ENCODE measurements at places on chromosomes 4 and X.
A peak's percentile ranks its signal among the peaks of the same experiment; 100 is the strongest.

DNA sequence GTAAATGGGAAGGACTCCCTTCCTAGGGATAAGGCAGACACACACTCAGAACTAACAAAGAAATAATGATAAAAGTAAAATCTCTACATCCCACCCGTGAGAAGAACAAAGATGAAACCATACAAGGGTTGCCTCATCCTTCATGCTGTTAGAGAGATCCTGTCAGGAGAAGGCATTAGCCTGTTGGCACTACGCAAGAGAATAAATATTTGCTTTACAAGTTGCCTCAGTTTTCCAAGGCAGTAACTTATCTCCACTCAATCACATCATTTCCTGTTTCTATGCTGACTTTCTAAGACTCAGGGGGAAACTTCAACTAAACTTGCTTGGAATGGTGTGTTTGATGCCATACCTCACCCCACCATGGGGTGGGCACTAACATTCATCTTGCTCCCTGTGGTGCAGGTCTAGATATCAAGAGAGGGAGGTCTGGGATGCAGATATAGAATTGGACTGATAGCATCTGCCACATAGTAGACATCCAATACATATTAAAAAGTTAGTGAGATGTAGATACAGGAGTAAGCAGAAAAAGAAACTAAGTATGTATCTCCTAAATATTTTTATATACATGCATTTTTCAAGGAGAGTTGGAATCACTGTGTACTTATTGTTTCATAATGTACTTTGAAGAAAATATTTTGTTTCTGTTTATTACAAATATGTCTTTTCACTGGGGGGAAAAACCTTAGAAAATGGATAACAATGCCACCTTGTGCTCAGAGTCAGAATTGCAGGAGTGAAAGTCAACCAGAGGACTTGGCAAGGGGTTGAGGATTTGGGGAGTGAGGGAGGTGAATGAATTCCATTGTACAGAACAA lies 57.2 kb upstream of the BEX4 start:
- no peaks in the 10 kb centered on the region for H3K27me3 ChIP-seq
- DNase-seq = peak; percentile 29
- H3K4me3 ChIP-seq = no peak overlapping the region

DNA sequence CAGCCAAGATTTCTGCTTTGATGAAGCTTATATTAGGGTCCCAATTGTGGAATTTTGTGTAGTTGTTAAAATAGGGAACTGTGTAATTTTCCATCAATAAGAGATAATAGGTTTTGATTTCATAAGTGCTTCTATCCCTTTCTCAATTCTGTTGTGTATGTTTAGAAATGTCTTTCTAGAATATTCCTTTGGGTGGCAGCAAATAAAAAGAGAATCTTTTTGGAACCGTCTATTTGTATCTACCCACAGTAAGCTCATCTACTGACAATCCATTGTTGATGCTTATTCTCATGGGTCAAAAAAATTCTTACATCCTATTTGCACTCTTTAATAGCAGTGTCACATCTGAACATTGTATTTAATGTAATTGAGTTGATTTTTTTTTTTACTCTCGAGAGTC lies 61.7 kb downstream of the TMA16 start:
- no peak overlapping the region for H3K27ac ChIP-seq
- no peaks in the 10 kb centered on the region for H3K36me3 ChIP-seq
- H3K4me3 ChIP-seq = no peak overlapping the region

- H3K4me1 ChIP-seq = no peaks in the 10 kb centered on the region
- H3K4me3 ChIP-seq = no peak overlapping the region
- DNase-seq = no peak
- H3K36me3 ChIP-seq = no peaks in the 10 kb centered on the region
Measured at GRCh38 chr4:93573285-93573684, 255.3 kb upstream of the ATOH1 start.

DNA sequence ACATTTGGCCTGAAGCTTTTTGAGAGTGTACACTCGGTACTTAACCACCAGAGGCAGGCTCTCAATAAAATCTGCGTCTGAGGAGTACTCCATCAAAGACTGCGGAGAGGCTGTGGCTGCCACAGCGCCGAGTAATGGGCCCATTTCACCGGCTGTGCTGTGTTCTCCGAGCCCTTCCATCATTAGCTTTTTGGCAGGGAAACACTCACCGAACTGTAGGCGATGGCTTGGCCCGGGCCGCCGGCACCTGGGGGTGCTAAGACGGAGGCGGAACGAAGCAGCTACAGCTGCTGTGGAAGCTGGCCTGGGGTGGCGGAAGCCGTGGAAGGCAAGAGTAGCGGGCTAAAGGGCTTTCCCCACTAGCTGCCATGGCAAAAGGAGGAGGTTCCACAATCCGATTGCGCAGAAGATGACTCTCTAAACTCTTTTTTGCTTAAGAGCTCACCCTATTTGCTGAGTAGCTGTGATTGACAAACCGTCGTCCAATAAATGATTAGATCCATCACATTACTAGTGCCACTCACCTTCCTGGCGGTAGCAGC lies 48.5 kb upstream of the PABPC1L2A start:
- no peak for DNase-seq
- no peak overlapping the region for H3K4me3 ChIP-seq
- H3K4me1 ChIP-seq = no peaks in the 10 kb centered on the region
- no peak overlapping the region for H3K27ac ChIP-seq
- no peaks in the 10 kb centered on the region for H3K27me3 ChIP-seq

DNA sequence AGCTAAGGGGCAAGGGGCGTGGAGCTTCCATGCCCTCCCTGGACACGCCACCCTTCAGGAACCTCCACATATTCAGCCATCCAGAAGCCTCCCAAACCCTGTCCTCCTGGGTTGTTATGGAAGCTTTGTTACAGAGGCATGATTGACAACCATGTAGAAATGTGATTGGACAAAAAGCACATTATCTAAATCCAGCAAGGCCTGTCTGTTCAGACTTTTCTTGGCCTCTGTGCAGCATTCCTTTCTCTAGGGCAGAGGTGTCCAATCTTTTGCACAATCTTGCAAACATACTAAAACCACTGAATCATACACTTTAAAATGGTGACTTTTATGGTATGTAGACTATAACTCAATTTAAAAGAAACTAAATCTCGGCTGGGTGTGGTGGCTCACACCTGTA lies 12.7 kb downstream of the STEEP1 start:
- no peaks in the 10 kb centered on the region for H3K4me1 ChIP-seq
- H3K27ac ChIP-seq = no peak overlapping the region
- DNase-seq = no peak

DNA sequence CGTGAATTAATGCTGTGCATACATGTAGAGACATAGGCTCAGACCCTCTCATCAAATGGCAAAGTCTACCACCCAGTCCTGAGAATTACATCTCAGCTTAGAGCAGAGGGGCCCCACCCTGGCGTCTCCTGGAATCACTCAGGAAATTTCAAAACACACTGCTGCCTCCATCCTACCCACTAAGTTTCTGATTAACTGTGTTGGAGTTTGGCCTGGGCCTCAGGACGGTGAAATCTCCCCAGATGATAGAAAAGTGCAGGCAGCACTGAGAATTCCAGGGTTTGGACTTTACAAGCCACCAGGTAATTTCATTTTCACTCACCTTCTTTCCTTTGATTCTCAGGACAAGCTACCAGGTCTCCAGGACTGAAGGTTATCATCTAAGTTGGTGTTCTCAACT lies 3.3 kb upstream of the FAM9C start:
- H3K27me3 ChIP-seq = no peaks in the 10 kb centered on the region
- no peak overlapping the region for H3K27ac ChIP-seq
- no peak for DNase-seq
- H3K4me3 ChIP-seq = no peak overlapping the region

GRCh38 chr4:186015212-186015817 lies 53.6 kb upstream of the TLR3 start:
- H3K4me3 ChIP-seq = no peak overlapping the region
- H3K27ac ChIP-seq = no peak overlapping the region
- no peaks in the 10 kb centered on the region for H3K36me3 ChIP-seq
- H3K27me3 ChIP-seq = peaks cover 29% of the 10 kb centered on the region
- H3K4me1 ChIP-seq = no peaks in the 10 kb centered on the region

GRCh38 chrX:126900937-126901336 lies 81.4 kb downstream of the PRR32 start:
- no peak for DNase-seq
- H3K36me3 ChIP-seq = no peaks in the 10 kb centered on the region

DNA sequence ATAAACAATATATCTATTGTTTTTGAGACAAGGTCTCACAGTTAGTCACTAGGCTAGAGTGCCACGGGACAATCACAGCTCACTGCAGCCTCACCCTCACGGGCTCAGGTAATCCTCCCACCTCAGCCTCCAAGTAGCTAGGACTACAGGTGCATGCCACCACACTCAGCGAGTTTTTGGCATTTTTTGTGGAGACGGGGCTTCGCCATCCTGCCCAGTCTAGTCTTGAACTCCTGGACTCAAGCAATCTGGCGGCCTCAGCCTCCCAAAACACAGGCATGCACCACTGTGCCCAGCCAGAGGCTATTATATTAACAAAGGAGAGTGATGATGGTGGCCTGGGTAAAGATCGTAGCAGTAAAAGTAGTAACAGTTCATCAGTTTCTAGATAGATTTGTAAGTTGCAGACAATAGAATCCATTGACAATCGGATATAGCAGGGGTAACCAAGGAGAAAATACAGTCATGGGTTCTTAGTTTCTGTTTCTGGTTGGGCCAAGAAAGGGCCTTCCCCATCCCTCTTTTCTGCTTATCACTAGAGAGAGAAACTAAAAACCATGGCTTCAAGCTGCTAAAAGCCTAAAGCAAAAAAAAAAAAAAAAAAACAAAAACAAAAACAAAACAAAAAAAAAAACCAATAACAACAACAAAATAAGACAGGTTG lies 60.6 kb downstream of the ANXA10 start:
- no peak overlapping the region for H3K27ac ChIP-seq
- no peak overlapping the region for H3K4me3 ChIP-seq
- no peaks in the 10 kb centered on the region for H3K4me1 ChIP-seq
- H3K27me3 ChIP-seq = no peaks in the 10 kb centered on the region
- H3K36me3 ChIP-seq = no peaks in the 10 kb centered on the region
- no peak for DNase-seq

- H3K4me1 ChIP-seq = peaks cover 5% of the 10 kb centered on the region
- no peak overlapping the region for H3K4me3 ChIP-seq
- H3K27me3 ChIP-seq = no peaks in the 10 kb centered on the region
- DNase-seq = no peak
Measured at GRCh38 chrX:1496076-1496475, 40.9 kb downstream of the P2RY8 start.

DNA sequence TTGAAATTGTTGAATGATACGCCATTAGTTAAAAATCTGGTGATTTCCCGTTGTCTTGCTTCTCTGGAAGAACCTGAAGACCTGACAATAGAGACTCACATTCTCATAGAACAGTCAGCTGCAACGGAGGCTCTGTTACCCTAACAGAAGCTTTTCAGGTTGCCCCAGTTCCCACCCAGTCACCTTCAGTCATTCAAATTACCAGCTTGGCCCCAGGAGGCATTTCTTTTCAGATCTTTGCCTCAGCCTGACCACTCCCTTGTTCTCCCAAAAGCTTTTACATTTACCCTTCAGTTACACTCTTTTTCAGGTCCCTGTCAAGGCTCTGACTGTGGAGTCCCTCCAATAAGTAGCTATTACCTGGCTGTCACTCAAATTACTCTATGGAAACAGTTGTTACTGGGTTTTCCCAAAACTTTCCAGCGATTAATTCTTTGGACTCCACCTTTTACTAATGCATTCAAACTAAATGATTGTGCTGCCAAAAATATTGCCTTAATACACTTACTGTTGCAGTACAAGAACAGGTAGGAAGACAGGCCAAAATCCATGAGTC lies 162.2 kb upstream of the FTHL17 start:
- H3K27ac ChIP-seq = no peak overlapping the region
- DNase-seq = no peak
- no peaks in the 10 kb centered on the region for H3K36me3 ChIP-seq
- no peaks in the 10 kb centered on the region for H3K4me1 ChIP-seq
- H3K4me3 ChIP-seq = no peak overlapping the region
- no peaks in the 10 kb centered on the region for H3K27me3 ChIP-seq

DNA sequence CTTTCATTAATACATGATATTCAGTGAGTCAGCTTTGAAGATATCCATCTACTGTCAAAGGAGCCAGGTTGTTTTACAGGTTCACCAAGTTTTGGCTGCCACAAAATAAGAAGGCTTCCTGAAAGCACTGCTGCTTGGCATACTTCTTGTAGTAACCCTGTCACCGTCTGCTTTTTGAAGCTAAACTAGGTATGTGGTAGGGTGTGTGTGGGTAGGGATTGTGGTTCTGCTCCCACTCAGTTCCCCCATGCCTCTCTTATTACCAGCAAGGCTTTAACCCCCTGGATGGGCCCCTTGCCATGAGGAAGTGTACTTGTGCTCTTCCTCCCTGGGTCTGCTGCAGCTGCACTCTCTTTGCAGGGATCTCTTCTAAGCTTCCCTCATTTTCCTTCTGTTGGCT lies 191.2 kb downstream of the BANK1 start:
- H3K4me1 ChIP-seq = no peaks in the 10 kb centered on the region
- no peak for DNase-seq
- no peak overlapping the region for H3K27ac ChIP-seq
- H3K27me3 ChIP-seq = no peaks in the 10 kb centered on the region
- H3K4me3 ChIP-seq = no peak overlapping the region
- no peaks in the 10 kb centered on the region for H3K36me3 ChIP-seq

DNA sequence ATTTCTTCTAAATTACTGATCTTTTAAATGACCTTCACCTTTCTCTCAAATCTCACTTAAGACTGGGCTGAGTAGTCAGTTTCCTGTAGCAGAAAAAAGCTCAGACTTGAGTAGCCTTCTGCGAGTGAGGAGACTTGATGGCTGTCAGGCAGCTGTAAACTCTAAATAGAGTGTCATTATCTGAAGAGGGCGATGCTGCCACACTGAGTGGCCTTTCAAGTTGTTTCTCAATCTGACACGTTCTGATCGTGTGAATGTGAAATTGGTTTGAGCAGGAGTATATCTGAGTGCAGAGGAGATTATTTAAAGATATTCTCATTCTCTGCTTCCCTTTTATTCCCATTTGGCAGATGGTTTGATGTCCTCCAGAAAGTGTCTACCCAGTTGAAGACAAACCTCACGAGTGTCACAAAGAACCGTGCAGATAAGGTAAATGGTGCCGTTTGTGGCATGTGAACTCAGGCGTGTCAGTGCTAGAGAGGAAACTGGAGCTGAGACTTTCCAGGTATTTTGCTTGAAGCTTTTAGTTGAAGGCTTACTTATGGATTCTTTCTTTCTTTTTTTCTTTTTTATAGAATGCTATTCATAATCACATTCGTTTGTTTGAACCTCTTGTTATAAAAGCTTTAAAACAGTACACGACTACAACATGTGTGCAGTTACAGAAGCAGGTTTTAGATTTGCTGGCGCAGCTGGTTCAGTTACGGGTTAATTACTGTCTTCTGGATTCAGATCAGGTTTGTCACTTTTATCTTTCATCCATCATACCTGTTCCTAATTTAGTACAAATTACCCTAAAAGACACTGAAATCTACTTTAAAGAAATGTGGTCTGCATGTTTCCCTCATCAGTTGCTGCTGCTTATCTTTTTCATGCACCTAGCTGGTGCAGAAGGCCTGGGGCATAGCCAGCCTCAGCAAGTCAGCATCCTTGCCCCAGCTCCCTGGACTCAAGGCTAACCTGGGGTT lies 74.3 kb upstream of the MSANTD1 start:
- no peak overlapping the region for H3K27ac ChIP-seq
- H3K27me3 ChIP-seq = no peaks in the 10 kb centered on the region
- peaks cover 35% of the 10 kb centered on the region for H3K36me3 ChIP-seq
- no peaks in the 10 kb centered on the region for H3K4me1 ChIP-seq
- no peak for DNase-seq

Data from K562 (cell line).